HCT116 (cell line): ENCODE measurements at places on chromosomes 1 and 21. TPM values are rescaled to one million over a fixed set of nuclear protein-coding genes. Genes with fewer than 3 reads are reported as not detected.

NR1I3 gene
- total RNA-seq: not detected

DNA sequence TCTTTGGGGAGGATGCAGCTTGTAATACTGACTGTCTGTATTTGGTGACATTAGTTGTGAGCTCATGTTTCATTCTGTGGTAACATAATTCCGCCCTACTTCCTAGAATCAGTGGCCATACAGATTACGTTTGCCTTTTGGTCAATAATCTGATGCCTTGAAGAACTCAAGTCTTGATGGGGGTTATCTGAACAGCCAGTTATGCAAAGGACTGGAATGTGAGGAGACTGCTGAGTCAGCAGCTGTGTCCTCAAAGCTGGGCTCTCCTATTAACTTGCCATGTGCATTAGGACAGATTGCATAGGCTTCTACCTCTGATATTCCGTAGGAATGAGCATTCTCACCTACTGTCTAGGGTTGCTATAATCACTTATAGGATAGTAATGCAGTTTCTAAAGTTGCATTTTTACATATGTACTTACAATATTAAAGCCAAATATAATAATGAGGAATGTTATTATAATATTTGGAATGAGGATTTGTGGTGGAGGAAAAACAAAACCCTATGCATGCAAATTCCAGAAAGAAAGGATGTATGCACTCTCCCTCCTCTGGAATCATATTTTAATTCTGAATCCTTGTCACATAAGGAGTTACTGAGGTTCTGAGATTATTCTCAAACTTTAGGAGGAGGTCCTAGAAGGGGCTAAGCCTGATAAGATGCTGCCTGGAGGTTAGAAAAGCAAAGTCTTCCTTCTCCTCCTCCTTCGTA is 116.0 kb downstream of the NOS1AP start:
- no peak overlapping the region for H3K27ac ChIP-seq
- H3K27me3 ChIP-seq: no peaks in the 10 kb centered on the region
- no peaks in the 10 kb centered on the region for H3K4me1 ChIP-seq

GRCh38 chr1:30068787-30069472 is 654.5 kb downstream of the MATN1 start:
- no peak overlapping the region for H3K27ac ChIP-seq
- no peaks in the 10 kb centered on the region for H3K36me3 ChIP-seq
- DNase-seq: no peak
- peaks cover 16% of the 10 kb centered on the region for H3K4me1 ChIP-seq
- no peak overlapping the region for H3K4me3 ChIP-seq

- H3K4me1 ChIP-seq: no peaks in the 10 kb centered on the region
- DNase-seq: no peak
- no peaks in the 10 kb centered on the region for H3K36me3 ChIP-seq
- H3K27ac ChIP-seq: no peak overlapping the region
Measured at GRCh38 chr1:205048382-205048781, 5.4 kb downstream of the CNTN2 start.

GRCh38 chr1:170704256-170704655 is 40.3 kb downstream of the PRRX1 start:
- no peak overlapping the region for H3K27ac ChIP-seq
- DNase-seq: no peak
- no peaks in the 10 kb centered on the region for H3K4me1 ChIP-seq
- H3K27me3 ChIP-seq: no peaks in the 10 kb centered on the region
- no peaks in the 10 kb centered on the region for H3K36me3 ChIP-seq
- H3K4me3 ChIP-seq: no peak overlapping the region

GRCh38 chr1:183058851-183059502 is 35.8 kb downstream of the LAMC1 start:
- H3K4me1 ChIP-seq: peaks cover 15% of the 10 kb centered on the region
- no peak for DNase-seq
- no peaks in the 10 kb centered on the region for H3K27me3 ChIP-seq
- H3K36me3 ChIP-seq: no peaks in the 10 kb centered on the region
- H3K27ac ChIP-seq: no peak overlapping the region

GRCh38 chr1:156673387-156674121 is 3.7 kb downstream of the NES start:
- no peak overlapping the region for H3K4me3 ChIP-seq
- no peak for DNase-seq
- H3K4me1 ChIP-seq: peaks cover 13% of the 10 kb centered on the region
- H3K36me3 ChIP-seq: no peaks in the 10 kb centered on the region
- H3K27me3 ChIP-seq: no peaks in the 10 kb centered on the region
- no peak overlapping the region for H3K27ac ChIP-seq

DNA sequence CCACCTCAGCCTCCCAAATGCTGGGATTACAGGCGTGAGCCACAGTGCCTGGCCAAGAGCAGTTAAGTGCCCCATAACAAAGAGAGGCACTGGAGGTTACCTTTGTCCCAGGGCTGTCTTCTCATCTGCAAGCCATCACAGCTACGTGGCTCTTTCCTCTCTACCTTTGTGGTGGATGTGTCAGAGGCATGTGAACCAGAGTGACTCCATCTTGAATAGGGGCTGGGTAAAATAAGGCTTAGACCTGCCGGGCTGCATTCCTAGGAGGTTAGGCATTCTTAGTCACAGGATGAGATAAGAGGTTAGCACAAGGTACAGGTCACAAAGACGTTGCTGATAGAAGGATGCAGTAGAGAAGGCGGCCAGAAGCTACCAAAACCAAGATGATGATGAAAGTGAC is 59.4 kb upstream of the POU2F1 start:
- H3K27me3 ChIP-seq: no peaks in the 10 kb centered on the region
- peaks cover 36% of the 10 kb centered on the region for H3K4me1 ChIP-seq
- no peak overlapping the region for H3K27ac ChIP-seq

DNA sequence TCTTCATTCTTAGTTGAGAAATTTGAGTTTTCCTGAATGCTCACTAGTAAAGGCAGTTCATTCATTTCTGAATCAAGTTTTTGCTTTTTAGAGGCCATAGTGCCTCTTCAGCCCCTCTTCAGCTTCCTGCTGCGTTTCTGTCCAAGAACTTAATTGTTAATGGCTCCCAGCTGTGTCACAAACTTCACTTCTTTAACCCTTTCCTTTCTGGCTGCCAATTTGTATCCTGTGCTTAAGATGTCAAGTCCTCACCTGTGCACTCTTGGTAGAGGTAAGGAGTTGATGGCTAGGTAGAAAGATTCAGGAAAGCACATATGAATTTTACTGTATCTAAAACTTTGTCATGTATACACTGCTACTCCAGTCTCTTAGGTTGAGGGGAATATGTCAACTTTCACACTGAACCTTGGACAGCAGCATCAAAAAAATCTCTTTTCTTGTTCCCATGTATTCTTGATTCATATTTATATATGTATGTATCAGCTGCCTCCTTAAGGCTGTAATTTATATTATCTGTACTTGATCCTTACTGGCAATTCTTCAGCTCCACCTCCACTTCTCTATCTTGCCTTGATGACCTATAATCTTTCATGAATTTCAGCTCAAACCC is 612.8 kb downstream of the LMO4 start:
- no peak for DNase-seq
- no peaks in the 10 kb centered on the region for H3K4me1 ChIP-seq
- no peak overlapping the region for H3K27ac ChIP-seq
- no peaks in the 10 kb centered on the region for H3K27me3 ChIP-seq
